ENCODE measurements at places on chromosomes 16 and 17. TPM values are rescaled to one million over a fixed set of nuclear protein-coding genes. Genes with fewer than 3 reads are reported as not detected.

DNA sequence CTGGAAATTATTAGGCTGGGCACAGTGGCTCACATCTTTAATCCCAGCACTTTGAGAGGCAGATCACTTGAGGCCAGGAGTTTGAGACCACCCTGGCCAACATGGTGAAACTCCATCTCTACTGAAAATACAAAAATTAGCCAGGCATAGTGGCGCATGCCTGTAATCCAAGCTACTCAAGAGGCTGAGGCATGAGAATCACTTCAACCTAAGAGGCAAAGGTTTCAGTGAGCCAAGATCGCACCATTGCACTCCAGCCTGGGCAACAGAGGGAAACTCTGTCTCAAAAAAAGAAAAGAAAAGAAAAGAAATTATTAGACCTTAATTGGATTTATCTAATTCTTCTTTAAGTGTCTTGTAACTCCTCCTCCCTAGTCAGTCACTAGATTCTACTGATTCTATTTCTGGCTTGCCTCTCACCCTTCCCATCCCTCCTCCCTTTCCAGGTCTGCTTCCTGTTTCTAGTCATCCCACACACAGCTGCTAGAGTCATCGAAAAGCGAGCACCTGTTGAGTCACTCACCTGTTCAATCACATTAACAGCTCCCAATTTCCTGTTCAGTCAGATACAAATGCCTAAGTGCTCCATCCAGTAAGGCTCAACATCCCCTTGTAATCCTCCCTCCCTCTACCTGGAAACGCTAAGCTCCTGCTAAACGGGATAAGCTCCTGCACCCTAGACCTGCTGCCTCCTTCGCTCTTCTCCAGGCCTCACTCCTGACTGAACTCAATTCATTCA, 34.6 kb downstream of the ERN1 start:
- DNase-seq = no peak

GRCh38 chr17:82590881-82591539, 57.2 kb downstream of the WDR45B start:
- no peak for DNase-seq

DNA sequence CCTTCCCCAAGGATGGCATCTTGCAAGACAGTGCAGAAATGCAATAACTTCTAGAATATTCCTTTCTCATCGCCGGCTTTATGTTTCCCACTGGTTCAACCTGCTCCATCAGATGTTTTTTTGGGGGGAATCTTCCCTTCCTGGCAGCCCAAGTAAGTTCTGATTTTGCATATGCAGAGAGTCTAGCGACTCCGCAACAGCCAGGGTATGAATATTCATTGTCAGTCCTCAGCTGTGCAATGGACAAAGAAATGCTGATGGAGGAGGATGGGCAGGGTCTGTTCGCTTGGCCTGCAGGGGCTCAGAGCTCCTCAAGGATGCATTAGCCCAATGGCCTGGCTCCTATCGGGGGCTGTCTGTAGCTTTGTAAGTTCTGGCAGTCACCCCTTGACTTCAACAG, 358.8 kb upstream of the CCL2 start:
- DNase-seq = no peak

DNA sequence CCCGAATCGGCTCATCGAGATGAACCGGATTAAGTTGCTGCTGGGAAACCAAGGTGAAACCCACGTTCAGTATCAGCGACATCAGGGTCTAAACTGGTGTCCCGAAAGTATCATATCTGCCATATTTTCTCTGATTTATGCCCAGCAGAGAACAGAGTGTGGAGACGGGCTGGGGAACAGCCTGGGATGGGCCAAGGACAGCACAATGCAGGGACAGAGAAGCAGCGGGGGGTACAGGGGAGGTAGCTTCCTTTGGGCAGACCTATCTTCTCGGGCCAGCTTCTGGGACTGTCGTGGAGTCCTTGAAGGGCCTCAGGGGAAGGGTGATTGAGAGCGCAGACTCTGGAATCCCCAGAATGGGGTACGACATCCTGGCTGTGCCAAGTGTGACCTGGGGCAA, 17.5 kb upstream of the MLKL start:
- DNase-seq = no peak

- DNase-seq = no peak
Measured at GRCh38 chr17:28394337-28395116, 11.5 kb downstream of the SLC46A1 start.

DNA sequence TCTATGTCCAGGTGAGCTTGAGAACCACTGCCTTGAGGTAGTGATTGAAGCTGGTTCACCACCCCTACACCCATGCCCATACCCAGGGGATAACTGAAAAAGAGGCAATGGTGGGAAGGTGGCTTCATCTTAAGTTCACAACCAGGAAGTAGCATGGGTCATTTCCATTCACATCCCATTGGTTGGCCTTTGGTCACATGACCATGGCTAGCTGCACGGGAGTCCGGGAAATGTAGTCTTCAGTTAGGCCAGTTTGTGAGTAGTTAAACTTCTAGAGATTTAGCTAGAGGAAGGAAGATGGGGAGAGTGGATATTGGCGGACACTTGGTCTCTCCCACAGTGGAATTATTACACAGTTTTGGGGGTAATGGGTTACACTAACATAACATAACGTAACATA, 92.9 kb downstream of the RGS9 start:
- DNase-seq = no peak

GRCh38 chr17:12547831-12548230, 117.9 kb upstream of the MYOCD start:
- DNase-seq = no peak

Gene NECAB2
- total RNA-seq = not detected

DNA sequence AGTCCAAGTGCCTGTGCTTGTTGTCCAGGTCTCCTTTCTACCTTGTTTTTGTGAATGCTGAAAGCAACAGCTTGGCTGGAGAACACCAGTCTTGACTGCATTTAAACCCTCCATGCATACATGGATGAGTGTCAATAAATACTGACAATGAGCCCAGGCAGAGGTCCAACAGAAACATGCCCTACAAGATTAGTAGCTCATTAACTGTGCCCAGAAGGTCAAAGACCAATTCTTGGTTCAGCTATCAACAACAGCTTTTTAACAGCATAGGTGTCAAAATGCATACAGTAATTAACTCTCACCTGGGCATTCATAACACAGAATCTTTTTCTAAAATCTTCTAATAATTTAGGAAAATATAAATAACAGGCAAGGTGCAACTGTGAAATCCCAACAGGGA, 63.2 kb downstream of the N4BP1 start:
- DNase-seq = no peak

DNA sequence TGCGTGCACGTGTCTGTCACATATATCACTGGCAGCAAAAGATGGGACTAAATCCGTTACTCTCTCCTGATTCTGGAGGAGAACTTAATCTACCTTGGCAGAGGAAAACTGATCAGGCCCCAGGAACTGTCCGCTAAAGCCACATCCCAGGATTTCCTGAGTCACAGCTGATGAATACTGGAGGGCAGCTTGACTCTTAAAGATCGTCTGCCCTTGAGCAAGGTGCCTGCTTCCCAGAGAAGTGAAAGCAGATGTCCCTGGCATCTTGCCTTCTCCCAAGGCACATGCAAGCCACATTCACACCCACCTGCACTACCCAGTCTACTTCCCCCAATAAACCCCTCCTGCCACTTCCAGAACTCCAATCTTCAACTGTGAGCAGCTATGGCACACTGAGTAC, 99.8 kb downstream of the CPPED1 start:
- DNase-seq = no peak

DNA sequence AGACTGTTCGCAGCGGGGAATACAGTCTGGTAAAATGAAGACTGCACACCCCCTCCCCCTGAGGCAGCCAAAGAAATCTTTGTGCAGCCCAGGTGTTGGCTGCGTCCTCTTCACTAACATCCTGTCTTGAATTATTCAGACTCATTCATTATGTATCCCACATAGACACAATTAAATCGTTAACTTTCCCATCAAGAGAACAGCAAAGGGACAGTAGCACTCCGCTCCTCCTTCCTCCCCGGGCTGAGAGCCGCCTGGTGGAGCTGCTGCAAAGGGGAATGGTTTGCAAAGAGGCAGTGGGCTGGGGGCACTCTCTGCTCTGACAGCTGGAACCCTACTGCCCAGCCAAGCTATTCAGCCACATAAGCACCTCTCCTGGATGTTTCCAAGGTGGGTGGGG, 290.0 kb upstream of the SOX9 start:
- DNase-seq = no peak

Gene TP53TG3
- total RNA-seq = not detected

- DNase-seq = no peak
Measured at GRCh38 chr16:80938004-80938878, 68.4 kb downstream of the CMC2 start.

- DNase-seq = no peak
Measured at GRCh38 chr17:45103269-45103795, 29.0 kb downstream of the PLCD3 start.

- DNase-seq = peak; percentile 46
Measured at GRCh38 chr17:79811011-79811867, 14.4 kb upstream of the CBX8 start.

Gene CYGB
- total RNA-seq = not detected

- no peak for DNase-seq
Measured at GRCh38 chr16:87815567-87815966, 49.8 kb upstream of the KLHDC4 start.

DNA sequence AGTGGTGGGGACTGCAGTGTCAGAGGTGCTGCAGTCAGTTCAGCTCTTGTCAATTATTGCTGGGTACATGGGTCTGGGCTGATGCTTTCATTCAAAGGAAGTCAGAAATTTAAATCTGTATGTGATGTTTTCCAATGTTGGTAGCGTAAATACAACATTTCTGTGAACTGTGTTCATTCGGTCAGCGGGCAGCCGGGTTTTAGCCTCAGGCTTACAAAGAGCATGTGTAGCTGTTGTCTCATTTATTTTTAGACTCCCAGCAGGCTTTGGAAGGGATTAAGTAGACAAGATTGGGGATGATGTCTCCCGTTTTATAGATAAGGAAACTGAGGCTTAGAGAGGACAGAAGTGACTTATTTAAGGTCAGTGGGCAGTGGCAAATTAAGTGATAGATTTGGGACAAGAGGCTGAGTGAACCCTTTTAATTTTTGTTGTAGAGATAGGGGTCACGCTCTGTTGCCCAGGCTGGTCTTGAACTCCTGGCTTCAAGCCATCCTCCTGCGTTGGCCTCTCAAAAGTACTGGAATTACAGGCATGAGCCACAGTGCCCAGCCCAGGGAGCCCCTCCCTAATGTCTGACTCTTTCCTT, 8.1 kb downstream of the AQP8 start:
- no peak for DNase-seq

DNA sequence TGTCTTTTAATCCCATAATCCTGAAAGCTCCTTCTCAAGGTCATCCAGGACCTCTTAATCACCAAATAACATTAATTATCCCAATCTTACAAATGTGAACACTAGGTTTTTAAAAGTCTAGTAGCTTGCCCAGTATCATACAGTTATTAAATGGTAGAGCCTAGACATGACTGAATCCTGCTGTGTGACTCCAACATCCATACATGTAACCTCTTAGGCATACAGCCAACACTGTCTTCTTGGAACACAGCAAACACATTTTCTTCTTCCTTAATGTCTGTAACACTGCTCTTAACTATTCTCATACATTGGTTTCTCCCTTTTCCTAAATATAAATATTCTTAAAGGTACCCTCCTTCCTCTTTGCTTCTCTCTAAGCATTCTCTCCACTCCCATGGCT, 13.7 kb downstream of the BRIP1 start:
- no peak for DNase-seq

DNA sequence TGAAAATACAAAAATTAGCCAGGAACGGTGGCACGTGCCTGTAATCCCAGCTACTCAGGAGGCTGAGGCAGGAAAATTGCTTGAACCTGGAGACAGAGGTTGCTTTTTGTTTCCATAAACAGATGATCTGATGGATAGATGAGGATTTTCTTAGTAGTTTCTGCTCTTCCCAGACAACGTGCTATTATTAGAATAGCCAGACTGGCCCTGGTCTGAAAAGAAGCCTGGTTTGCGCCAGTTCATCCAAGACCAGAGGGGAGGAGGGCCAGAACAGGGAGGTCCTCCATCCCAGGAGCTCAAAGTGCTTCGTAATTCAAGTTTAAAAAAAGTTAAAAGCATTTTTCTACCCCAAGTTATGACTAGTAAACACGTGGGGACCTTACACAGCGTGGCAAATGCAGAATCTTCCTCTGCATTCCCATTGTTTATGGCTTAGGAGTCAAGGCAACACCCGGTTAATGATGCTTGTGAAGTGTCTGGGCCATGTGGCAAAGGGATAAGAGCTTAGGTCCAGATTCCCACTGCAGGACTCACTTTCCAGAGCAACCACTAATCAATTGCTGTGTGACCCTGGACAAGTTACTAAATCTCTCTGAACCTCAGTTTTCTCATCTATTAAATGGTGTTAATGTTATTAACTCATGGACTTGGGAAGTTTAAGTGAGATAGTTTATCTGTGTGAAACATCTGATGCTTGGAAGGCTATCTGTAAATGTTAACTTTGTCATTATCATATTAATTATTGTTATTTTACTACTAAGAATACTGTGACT, 205.4 kb downstream of the CCDC182 start:
- DNase-seq = no peak

Gene CRYBA1
- not detected for total RNA-seq

GRCh38 chr16:88538366-88539060, 31.7 kb upstream of the ZC3H18 start:
- DNase-seq = no peak

DNA sequence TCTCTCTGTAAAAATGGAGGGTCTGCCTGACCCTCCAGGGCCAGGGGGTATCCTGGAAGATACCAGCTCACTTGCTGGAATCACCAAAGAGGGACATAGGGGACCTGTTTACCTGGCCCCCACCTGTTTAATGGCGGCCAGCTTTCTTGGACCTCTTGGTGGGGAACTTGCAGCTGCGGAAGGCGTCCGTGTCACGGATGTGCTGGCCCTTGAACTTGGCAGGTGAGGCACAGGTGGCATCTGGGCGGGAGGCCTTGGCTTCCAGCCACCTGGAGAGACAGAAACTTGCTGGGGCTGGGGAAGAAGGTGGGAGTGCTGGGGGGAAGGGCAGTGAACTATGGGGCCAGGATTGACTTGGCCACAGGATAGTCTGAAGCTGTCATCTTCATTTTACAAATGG, 3.5 kb downstream of the CHAD start:
- DNase-seq = no peak

DNA sequence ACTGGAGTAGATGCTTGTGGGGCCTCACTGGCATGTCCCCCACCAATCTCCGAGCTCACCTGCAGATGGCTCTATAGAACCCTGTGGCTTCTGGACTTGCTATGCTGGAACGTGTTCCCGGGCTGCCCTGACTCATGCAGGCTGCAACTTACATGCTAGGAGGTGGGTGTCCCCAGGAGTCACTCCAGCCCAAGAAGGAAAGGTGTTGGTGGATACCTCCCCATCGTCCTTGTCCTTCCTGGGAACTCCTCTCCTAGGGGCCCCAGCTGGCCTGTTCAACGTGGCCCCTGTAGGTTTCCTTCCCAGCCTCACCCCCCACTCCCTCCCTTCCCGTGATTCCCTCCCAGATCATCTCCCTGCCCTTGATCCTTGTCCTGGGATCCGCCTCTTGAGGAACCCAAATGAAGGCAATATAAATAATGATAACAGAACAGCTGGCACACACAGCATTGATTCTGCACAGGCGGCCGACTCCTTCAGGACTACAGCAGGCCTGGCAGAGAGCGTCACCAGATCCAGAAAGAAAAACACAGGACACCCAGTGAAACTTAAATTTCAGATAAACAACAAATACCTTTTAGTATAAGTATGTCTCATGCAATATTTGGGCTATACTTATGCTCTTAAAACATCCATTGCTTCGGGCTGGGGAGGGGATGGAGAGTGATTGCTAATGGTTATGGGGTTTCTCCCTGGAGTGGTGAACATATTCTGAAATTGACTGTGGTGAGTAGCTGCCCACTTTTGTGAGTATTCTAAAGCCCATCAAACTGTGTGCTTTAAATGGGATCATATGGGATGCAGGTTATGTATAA, 221.1 kb upstream of the GSE1 start:
- DNase-seq = no peak

GRCh38 chr16:77212741-77213541, 13.7 kb downstream of the SYCE1L start:
- peak; percentile 75 for DNase-seq
